Endodermal cell (in vitro differentiated cells): ENCODE measurements at places on chromosomes 16 and 17. TPM values are rescaled to one million over a fixed set of nuclear protein-coding genes. Genes with fewer than 3 reads are reported as not detected.
A peak's percentile ranks its signal among the peaks of the same experiment; 100 is the strongest.

The CTRB1 gene
- total RNA-seq, result not detected in 2 replicates

GRCh38 chr16:11108466-11108805, 147.6 kb downstream of the SOCS1 start:
- no peak for DNase-seq

- peak; percentile 60 for DNase-seq
Measured at GRCh38 chr16:13120557-13120956, 219.2 kb downstream of the SHISA9 start.

DNA sequence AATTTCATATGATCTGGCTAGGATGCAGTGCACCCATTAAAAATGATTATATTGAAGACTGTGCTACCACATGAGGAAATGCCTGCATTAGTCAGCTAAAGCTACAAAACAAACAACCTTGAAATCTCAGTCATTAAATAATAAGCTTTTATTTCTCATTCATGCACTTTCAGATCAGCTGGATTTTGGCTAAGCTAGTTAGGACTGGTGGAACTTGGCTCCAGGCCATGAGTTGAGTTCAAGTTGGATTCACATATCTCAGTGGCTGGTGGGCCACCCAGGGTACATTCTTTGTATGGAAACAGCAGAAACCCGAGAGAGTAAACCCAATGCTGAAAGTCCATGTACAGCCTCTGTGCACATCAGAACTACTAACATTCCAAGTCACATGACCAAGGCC, 6.4 kb upstream of the SLFN12L start:
- no peak for DNase-seq

DNA sequence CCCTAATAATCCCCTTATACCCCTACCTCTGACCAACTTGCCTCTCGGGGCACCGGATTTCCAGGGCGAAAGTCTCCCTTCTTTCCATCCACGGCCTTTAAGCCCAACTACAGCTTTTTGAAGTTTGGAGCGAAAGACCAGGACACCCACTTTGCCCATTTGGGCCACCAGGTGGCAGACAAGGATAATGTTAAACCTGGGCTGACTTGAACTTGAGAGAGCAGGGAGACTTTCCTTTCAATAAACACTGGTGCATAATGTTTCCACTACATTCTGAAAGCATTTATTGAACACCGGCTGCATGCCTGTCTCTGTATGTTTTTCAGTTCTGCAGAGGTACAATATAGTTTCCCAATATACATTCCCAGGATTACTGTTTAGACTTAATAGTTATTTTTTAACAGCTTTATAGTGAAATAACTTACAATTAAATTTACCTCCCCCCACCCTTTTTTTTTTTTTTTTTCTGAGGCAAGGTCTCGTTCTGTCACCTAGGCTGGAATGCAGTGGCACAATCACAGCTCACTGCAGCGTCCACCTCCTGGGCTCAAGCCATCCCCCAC, 6.9 kb upstream of the CES3 start:
- DNase-seq, result peak; percentile 94

The CDH16 gene
- total RNA-seq, result not detected in 3 replicates

DNA sequence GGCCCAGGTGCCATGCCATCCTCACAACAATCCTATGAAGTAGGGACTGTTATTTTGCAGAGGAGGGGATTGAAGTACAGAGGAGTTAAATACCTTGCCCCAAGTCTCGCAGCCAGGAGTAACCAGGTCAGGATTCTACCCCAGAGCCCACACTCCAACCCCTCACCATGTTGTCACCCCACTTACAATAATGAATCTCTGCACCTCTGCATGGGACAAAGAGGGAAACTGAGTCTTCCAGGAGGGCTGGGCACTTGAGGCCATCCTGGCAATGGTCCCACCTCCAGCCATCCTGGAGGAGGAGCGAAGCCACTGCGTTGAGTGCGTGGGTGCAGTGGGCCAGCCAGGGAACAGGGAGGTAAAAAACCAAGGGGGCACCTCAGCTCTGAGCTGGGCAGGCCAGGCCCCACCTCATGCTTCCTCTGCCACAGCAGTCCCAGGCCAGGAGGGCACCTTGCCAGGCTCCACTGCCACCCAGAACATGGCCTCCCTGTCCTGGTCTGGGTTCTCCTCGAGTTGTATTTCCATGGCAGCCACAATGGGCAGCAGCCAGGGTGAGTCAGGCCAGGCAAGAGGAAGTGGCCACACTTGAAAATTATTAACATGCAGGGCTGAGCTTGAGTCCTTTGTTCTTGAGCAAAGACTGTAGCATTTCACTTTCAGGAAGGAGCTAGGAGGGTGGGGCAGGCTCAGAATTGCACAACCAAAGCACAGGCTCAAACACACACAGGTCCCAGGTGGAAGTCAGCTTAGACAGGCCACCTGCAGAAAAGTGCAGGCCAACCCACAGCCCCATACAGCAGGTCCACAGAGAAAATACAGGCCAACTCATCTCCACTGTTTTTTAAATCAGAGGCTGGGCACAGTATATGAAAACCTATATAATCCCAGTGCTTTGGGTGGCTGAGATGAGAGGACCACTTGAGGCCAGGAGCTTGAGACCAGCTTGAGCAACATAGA, 52.1 kb downstream of the CUEDC1 start:
- DNase-seq, result no peak
